ENCODE measurements at places on chromosomes 2 and 18.

DNA sequence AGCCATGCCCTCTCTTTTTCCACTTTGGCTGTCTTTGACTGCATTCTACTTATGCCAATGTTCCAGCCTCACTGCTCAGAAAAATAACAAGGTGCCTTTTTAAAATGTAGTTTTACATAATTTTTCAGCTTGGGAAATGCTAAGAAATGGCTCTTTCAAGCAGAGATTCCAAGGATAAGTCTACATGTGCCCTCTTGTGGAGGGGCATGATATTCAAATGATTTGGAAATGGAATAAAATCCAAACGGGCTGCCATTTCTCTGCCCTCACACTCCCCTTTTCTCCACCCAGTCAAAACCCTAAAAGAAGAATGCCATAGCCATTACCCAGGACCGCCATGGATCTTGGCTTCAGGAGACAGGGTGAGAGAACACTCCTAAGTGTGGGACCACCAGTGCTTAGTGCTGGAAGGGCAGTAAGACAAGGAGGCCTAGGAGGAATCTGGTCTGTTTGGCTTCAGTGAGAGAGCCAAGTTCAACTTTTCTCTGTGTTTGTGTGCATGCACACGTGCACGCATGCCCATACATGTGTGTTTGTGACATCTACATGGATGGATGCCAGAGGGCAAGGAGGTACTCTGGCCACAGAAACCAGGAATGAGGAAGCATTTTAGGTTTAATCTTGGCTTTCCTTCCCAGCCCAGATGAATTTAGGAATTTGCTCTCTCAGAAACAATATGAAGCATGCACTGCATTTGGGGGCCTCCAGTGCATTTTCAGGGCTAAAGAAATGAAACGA is 174.0 kb upstream of the SLC14A2 start:
- DNase-seq: no peak

DNA sequence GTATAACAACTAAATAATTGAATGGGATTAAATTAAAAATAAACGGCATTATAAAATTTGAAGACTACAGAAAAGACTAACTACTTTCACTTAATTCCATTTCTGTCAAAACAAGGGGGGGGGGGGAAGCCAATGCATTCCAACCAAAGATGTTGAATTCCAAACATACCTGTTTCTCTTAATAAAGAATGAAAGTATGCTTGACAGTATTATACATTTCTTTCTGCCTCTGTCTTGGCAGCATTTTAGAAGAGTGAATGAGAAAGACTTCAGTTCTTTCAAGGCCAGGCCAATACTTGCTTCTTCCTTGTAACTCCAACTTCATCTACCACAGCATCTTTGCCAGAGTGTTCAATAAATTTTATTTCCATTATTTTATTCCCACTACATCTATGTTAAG is 65.9 kb downstream of the PDE11A start:
- no peak for DNase-seq

- no peak for DNase-seq
Observed at GRCh38 chr2:224086226-224086914, 47.3 kb upstream of the SERPINE2 start.

DNA sequence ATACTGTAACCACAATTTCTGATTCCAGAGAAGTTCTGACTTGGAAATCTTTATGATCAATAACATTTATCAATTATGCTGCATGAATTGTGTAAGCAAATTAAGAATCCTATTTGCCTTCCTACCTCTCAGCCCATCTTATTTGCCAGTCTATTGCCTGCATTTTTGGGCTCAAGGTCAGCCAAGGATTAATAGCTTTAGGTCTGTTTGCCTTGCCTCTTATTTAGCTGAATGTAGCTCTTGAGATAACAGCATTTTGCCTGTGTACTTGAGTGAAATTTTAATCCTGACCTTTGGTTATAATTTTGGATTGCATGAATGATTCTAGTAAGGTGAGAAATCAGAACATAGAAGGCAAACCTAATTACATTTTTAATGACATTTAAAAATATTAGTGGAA is 51.2 kb downstream of the MYO3B start:
- no peak for DNase-seq

DNA sequence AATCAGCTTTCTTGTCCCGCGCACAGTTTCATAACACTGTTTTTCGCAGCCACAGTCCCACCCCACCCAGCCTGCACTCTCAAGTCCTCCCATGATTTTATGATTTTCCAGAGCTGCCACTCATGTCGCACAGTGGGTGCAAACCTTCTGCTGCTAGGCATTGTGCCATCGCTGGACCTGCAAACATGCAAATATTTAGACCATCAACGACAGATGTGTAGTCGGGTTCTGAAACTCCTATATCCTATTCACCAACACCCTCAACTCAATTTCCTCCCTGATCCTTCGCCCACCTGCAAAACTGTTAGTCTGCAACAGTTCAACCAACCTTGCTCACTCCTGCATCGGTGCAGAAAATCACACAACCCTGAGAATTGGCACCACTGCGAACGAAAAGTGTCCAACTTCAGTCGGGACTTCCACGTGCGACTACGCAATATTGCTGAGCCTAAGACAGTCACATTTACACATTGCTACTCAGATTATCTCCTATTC is 871 bp upstream of the ALS2 start:
- no peak for DNase-seq

DNA sequence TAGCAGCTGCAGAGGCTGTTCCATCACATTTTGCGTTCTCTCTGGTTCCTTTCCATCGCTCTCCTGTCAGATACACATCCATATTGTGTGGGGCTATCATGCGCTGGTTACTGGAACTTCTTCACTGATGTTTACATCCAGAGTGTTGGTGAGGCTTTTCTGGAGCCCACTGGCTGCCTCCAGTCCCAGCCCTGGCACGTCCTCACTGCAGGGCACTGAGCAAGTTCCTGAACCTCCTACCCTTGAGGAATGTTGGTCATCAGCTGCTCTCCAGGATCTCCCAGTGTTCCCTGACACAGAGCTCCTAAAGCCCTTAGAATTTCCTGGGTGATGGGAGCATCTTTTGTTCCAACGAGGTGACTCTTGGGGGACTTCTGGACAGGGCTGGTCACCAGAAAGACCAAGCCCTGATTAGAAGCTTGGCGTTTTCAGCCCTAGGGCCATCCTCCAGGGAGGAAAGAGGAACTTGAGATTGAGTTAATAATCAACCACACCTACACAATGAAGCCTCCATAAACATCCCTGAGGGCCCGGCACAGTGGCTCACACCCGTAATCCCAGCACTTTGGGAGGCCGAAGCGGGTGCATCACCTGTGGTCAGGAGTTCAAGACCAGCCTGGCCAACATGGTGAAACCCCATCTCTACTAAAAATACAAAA is 81.3 kb downstream of the TFCP2L1 start:
- no peak for DNase-seq

DNA sequence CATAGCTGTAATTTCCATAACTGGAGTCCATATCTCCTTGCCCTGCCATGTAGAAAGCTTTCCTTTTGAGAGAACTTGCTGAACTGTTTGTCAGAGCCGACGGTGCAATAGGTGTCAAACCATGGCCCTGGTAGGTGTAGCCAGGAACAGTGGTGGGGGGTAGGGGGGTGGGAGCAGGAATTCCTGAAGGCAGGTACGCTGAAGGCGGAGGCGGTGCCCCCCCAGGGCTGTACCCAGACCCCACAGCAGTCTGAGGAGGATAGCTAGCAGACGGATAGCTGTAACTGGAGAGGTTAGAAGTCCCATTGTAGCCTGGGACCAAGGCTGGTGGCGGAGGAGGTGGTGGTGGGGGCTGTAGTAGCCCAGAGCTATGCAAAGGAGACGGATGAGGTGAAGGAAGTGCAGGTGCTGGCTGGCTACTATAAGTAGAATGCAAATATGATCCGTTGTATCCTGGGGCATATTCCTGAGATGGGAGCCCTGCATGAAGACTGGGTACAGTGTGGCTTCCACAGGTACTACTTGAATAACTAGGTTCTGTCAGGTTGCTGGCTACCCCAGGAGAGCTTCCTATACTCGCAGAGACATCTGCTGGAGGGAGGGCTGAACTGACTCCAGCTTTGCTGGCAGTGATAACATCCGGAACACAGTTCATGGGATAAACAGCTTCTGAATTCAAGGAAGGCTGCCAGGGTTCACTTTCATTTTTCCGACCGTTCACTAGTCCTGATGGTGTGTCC is 124.8 kb downstream of the FIGN start:
- no peak for DNase-seq

DNA sequence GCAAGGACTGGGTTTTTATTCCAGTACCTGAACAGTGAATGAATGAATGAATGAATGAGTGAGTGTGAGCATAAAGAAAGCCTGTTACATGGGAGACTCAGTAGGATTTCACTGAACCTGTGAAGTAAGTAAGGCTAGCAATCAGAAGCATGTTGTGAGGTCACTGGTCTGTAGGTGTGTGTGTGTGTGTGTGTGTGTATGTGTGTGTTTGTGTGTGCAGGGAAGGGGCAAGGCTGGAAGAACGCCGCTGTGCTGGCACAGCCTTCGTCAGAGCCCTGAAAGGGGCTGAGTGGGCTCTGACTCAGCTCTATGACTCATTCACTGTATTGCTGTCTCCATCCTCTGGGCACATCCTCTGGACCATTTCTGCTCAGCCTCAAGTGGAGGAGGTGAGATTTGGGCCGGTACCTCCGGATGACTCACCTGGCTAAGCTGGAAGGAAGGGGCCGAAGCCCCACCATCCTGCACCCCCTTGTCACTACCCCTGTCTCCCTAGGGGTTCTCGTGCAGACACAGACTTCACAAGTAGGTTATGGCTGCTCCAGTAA is 51.4 kb upstream of the MRPL33 start:
- DNase-seq: no peak

- no peak for DNase-seq
Observed at GRCh38 chr2:31137211-31138036, 816 bp downstream of the GALNT14 start.

- no peak for DNase-seq
Observed at GRCh38 chr2:70450641-70451250, 102.9 kb downstream of the TGFA start.

GRCh38 chr2:240905176-240905781 is 857 bp upstream of the CROCC2 start:
- no peak for DNase-seq

DNA sequence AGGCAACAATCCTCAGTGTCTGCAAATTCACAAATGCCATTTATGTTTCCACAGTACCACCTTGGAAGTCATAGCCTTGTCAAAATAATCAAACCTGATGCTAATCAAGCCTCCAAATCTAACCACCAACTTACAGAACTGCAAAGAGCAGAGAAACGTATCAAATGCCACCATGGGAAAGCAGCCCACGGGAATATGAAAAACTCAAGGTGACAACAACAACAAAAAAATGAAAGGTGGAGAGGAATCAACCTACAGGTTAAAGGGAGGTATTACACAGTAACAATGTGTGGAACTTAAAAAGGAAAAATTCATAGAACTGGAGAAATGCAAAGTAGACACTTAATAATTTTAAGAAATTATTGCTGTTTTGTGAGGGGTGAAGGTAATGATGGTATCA is 46.7 kb downstream of the CD226 start:
- DNase-seq: no peak

GRCh38 chr2:212708355-212708754 is 169.8 kb upstream of the ERBB4 start:
- no peak for DNase-seq

GRCh38 chr2:100393362-100393761 is 24.1 kb downstream of the CHST10 start:
- DNase-seq: no peak

DNA sequence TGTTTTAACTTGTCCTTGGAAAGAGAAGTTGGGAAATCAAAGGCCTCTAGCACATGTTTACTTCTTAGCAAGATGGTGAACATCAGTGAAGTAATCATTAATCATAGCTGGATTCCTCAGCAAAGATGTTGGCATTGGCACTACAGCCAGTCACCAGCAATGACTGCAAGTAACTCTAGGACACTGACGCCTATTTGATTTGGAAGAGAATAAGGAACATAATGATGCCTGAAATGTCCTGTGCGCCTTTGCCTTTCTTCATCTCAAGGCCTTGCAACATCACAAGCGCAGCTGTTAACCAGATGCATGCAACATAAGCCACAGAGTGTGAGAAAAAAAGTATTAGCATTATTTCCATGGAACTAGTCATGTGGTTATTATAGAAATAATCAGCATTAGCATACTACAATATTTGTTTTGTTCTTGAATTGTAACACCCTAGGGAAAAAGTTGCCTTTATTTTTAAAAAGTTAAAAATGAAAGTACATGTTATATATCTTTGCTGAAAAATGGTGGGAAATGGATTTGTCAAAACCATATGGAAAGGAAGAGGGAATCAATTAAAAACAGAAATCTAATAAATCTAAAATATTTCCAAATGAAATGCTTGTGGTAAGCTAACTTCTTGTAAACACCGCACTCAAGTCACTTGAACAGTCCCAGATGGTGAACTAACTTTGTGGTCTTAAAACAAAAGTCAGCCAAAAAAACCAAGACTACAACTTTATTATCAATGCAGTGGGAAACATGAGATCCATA is 55.6 kb downstream of the THADA start:
- no peak for DNase-seq

- no peak for DNase-seq
Observed at GRCh38 chr18:62978251-62979049, 263.1 kb downstream of the PHLPP1 start.

GRCh38 chr2:240479111-240479501 is 43.6 kb downstream of the GPC1 start:
- DNase-seq: no peak

DNA sequence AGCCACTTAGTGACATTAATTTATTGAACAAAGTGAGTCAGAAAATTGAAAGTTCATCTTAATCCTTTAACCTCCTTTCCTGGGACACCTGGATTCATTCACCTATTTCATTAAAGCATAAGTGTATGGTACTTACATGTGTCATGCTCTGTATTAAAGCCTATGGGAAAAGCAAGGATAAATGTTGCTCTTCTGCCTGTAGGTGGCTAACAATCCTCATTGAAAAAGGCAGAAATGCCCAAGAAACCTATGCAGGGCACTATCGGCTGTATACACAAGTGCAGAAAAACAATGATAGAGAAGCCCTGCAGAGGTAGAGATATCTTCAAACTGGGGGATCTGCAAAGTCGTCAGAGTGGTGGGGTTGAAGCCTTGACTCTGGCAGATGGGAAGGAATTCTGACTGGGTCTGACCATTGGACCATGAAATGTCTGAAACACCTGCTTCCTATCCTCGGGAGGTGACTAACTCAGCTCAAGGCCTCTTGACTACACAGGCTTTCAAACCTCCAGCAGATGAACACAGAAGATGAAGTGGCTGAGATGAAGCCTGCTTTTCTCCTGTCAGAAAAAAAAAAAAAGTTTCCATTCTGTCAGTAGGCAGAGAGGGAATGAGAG is 83.1 kb downstream of the DCC start:
- DNase-seq: no peak

GRCh38 chr2:122323927-122324326 is 568.5 kb downstream of the TSN start:
- no peak for DNase-seq

- DNase-seq: no peak
Observed at GRCh38 chr2:127220102-127220767, at the start of gene CYP27C1. CYP27C1 (minus strand) TSS chr2:127220299; CDS start chr2:127220270, 29 bp downstream.

- DNase-seq: no peak
Observed at GRCh38 chr2:61460163-61460562, 10.7 kb downstream of the USP34 start.

GRCh38 chr2:9753276-9753600 is 90.0 kb upstream of the TAF1B start:
- peak; percentile 67 for DNase-seq

GRCh38 chr18:27253571-27253970 is 68.5 kb upstream of the CHST9 start:
- no peak for DNase-seq

GRCh38 chr2:9375857-9376428 is 47.4 kb downstream of the ITGB1BP1 start:
- DNase-seq: no peak

GRCh38 chr2:24076849-24077534 is 866 bp upstream of the SF3B6 start:
- DNase-seq: no peak
